ENCODE measurements at places on chromosomes 13 and 19. TPM values are rescaled to one million over a fixed set of nuclear protein-coding genes. Genes with fewer than 3 reads are reported as not detected.

DNA sequence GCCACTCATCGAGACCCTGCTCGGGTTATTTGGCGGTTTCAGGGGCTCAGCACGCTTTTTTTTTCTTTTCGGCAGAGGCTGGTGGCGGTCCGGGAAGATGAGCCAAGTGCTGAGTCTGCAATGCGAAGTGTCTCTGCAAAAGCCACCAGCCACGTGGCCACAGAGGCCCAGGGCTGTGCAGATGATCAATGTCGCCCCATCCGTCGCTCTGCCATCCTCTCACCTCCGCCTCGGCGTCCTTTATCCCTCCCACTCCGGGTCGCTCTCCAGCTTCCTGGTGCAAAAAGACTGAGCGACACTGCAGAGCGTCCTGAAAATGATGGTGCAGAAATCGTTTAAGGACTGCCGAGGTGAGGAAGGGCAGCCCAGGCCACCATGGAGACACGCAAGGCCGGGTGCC lies 55.0 kb downstream of the TINCR start:
- no peak for DNase-seq

- DNase-seq: no peak
Observed at GRCh38 chr13:44810061-44810840, 179.0 kb downstream of the NUFIP1 start.

DNA sequence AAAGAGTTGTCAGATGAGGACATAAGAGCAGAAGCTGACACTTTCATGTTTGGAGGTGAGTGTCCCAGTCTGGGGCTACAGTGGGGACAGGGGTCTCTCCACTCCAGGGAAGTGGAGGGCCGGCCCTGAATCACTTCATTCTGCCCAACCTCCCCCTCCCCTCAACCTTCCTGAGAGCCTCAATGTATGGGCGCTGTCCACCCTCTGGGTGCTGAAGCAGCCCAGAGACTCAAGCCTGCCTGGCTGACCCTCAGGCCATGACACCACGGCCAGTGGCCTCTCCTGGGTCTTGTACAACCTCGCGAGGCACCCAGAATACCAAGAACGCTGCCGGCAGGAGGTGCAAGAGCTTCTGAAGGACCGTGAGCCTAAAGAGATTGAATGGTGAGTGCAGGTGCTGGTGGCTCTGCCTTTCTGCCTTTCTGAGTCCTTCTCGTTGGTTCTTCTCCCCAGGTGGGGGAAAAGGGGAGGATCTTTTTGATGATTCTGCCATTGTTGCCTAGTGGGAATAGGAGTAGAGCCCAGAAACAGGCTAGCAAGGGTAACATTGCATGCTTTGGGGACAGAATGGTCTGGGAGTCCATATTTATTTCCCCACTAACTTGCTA lies 8.8 kb downstream of the CYP4F8 start:
- no peak for DNase-seq

GRCh38 chr19:3881272-3882040 lies 971 bp downstream of the ATCAY start:
- no peak for DNase-seq

DNA sequence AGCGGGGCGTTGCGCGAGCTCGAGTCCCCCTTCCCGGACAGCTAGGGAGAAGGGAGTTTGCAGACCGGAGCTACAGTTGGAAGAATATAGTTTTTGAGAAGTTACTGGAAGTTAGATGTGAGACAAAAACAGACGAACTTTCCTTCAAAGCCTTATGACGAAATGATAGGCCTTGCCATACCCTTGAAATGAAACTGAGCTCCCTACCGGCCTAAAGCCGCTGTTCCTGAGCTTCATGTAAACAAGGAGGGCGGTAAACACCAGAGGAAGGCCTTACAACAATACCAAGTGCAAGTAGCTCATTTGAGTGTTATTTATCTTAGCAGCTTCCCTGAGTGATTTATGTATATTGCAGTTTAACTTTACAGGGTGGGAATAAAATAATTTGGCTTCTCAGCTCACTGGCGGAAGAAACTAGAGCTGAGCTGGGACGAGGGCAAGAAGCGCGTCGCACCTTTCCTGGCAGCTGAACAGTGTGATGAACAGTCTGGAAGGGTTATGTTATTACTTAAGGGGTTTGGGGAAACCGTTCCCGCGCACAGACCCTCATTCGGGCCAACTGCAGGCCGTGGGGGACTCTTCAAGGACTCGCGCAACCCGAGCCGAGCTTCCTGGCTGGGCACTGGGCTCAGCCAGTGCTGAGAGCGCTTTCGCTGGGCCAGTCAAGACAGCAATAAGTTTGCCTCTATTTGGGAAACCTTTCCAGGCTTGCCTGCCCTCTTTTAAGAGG lies 111.2 kb downstream of the KCNRG start:
- peak; percentile 61 for DNase-seq

- no peak for DNase-seq
Observed at GRCh38 chr13:60492187-60492586, 95.2 kb downstream of the TDRD3 start.

NXNL1 gene
- not detected for polyA plus RNA-seq

Measured in CD4-positive, alpha-beta memory T cell (primary cell).